ENCODE measurements at places on chromosomes 5 and 9.

DNA sequence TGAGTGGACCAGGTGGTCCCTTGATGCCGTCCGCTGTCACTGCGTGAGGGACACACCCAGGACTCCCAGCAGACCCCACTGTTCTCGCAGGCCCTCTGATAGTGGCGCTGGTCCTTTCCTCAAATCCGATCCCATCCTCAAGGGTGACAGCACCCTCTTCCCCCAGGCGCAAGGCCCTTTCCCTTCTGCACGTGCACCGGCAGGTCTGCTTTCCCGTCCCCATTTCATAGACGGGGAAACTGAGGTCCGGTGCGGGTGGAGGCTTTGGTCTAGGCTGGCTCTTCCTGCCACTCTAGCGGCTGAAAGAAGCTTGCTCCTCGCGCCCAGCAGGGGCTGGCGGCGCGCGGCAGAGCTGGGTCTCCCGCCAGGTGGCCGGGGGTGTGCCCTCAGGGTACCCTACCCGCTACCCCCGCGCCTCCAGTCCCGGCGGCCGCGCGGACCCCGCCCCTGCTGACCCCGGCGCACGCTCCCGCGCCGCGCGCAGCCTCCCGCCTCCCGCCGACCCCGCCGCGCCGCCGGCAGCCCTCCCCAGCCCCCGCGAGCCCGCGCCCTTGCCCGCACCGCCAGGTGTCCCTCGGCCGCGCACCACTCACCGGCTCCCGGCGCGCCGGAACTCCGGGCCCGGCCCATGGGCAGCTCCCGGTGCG lies 453 bp downstream of the RASGEF1C start:
- no peak for DNase-seq

DNA sequence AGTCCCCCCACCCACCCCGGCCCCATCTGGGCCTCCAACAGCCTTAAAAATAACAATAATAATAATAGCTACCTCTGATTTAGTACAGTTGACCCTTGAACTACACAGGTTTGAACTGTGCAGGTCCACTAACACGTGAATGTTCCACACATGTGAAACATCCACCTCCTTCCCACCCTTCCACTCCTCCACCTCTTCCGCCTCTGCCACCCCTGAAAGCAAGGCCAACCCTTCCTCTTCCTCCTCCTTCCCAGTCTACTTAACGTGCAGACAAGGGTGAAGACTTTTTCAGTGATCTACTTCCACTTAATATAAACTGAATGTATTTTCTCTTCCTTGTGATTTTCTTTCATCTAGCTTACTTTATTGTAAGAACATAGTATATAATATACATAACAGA lies 10.8 kb downstream of the PDGFRB start:
- no peak for DNase-seq

- DNase-seq, result no peak
These were observed 449.8 kb downstream of the ISL1 start for GRCh38 chr5:51832934-51833470.

DNA sequence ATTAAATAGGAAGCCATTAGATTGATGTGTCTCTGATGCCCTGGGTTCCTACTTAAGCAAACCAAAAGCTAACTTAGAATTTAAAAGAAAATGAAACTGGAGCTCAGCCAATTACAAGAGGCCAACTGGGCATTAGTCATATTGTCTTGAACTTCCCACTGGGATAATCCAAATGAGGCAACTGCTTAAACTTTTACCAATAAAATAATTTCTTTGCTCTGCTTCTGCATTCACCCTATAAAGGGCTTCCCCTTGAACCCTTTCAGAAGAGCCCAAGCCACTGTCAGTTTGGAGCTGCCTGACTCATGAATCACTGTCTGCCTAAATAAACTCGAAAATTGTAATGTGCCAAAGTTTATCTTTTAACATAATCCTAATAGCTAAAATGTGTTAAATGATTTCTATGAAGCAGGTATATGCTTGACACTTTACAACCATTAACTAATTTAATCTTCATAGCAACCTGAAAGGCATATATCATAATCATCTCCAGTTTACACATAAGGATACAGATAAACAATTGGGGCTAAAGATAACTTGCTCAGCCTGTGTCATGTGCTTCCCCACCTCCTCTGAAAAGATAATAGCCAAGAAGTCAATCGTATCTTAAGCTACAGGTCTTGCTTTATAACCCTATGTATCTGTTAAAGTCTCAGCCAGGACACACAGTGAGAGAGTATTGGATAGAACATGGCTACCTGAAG lies 11.5 kb downstream of the GPR150 start:
- no peak for DNase-seq

DNA sequence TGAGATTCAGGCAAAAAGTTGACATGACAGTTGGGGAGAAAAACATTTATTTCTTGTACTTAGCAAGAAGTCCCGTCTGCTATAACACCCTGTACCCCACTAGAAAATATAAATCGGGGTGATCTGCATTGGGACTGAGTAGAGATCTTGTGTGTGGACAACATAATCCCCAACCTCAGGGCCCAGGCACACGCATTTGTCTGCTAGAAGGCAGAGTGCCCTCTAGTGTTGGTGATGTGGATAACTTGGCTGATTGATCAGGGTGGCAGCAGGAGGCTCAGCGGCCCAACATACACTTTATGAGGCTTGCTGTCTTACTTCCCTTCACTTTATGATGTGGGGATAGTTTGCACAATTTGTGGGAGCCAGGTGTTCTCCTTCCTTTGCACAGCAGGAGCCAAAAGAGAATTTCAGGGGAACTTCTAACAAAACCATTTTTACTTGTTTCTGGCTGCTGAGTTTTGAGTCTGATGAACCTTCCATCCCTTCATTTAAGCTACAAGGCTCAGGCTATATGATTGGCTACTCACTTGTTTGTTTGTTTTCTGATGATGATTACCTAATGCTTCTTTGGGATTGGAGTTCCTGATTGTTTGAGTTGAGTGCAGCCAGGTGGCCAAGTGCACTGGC lies 263.2 kb downstream of the DMAC1 start:
- DNase-seq, result no peak

Data from stimulated activated CD4-positive, alpha-beta T cell treated with anti-CD3 and anti-CD28 coated beads, TNF-alpha, amount 100 ng/mL, for 4 hours (primary cell).